ENCODE measurements at places on chromosomes 4 and X.

DNA sequence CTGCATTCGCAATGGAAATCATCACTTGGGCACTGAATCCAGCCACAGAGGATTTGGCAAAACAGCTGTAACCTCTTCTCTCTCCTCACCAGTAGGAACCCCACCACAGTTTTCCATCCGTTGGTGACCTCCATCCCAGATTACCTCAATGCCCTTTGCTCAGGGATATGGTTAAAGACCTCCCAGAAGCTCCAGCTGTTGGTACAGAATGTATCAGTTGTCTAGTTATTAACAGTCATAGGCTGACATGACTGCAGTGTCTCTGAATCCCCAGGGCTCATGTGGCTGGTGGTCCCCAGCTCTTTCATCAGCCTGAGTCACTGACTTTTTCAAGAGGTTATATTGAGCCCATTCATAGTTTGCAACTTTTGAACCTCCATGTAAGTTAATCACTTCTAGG, 189.8 kb upstream of the HHIP start:
- DNase-seq, result no peak

GRCh38 chr4:54493862-54494261, 163.9 kb upstream of the KIT start:
- DNase-seq, result no peak

- DNase-seq, result no peak
These were observed 610.7 kb upstream of the ADGRL3 start for GRCh38 chr4:60589425-60589824.

- DNase-seq, result no peak
These were observed 593.4 kb downstream of the GABRG1 start for GRCh38 chr4:45530498-45530897.

GRCh38 chrX:39399387-39399786, 598.1 kb downstream of the MID1IP1 start:
- DNase-seq, result no peak

DNA sequence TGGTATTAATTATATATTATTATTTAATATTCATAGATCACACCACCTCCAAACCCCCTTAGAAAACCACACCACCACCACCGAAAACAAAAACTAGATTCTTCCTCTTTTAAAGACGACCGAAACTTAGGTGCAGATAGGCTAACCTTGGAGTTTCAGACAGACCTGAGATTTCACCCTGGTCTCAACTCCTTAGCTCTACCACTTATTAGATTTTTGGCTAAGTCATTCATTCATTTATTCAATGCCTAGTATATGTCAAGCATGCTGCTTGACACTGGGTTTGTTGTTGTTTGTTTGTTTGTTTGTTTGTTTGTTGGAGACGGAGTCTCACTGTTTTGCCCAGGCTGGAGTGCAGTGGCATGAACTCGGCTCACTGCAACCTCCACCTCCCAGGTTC, 9.5 kb upstream of the BMP2K start:
- DNase-seq, result no peak

DNA sequence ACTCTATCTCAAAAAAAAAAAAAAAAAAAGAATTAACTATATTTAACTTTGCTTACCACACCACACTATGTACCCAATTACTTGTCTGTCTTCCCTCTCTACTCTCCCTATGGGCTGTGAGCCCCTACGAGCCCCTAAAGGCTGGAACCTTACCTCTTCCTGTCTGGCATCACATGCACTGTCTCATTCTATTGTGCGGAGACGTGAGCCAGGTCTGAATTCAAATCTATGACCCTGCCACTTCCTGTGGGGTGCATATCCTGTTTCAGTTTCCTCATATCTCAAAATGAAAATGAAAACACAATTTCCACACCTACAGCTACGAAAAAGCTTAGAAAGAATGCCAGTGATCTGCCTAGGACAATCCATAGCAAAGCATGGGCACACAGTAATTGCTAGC, 42.9 kb upstream of the HS3ST1 start:
- no peak for DNase-seq

DNA sequence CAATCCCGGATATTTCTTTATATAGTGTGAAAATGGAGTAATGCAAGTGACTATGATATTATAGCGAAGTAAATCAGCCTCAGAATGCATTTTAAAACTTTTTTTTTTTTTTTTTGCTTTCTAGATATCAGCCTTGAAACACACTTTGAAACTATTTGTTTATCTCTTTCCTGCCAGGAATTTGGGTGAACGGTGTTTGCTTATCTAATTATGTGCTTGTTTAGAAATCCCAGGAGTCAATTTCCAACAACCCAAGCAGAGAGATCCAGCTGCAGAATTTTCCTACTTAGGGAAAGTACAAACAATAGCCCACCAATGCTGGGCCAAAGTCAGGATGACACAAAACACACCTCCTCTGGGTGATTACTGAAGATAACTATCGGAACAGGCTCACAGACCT, 958.8 kb downstream of the PCDH18 start:
- no peak for DNase-seq
